ENCODE measurements at places on chromosomes 3 and 15.

- DNase-seq = no peak
These were observed 59.8 kb downstream of the SH3BP5 start for GRCh38 chr3:15272426-15273196.

DNA sequence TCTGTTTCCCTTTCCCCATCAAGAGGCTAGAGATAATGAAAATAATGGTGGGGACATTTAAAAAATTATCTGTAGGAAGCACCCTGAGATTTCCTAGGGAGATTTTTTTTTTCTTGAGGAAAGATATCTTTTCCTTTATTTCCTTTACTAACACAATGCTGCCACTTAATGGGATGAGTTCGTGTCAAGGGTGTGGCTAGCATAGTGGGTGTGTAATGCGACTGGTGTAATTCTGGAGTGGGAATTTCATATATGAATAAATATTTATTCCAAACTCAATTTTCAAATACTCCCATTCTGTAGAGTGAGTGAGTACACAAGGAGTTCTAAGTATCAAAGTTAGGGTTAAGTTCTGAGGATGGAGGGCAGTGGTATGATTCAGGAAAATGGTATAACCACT lies 66.1 kb upstream of the GALNT15 start:
- DNase-seq = no peak

DNA sequence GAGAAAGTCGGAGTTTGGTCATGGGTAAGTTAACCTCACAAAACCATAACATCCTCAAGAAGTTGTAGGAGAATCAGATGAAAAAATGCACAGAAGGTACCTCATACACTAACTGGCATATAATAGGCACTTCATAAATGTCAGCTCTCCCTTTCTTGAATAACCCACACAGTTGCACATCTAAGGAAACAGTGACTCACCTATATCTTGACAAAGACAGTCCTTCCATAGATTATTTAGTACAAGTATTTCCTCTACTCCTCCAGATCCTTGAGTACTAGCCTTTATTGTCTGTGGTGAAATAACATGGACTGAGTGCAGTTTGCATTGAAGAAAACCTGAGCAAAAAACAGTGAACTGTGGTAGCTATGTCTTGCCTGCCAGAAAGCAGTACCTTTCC lies 46.6 kb downstream of the MAGI1 start:
- DNase-seq = no peak

DNA sequence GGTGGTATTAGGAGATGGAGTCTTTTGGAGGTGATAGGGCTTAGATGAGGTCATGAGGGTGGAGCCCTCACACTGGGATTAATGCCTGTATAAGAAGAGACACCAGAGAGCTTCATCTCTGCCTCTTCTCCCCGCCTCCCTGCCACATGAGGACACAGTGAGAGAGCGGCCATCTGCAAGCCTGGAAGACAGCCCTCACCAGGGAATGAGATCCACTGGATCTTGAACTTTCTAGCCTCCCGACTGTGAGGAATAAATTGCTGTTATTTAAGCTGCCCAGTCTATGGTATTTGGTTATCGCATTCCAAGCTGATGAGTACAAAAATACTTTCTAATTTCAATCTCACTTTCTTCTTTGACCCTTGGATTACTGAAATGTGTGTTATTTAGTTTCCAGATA lies 121.4 kb downstream of the OCA2 start:
- no peak for DNase-seq

Measured in HEK293T (cell line).